ENCODE measurements at places on chromosomes 2 and 18.

GRCh38 chr2:216402751-216403150 is 9.5 kb upstream of the SMARCAL1 start:
- DNase-seq = no peak

GRCh38 chr18:30245766-30246455 is 796.6 kb downstream of the DSC3 start:
- no peak for DNase-seq

GRCh38 chr2:119293900-119294299 is 70.3 kb downstream of the STEAP3 start:
- no peak for DNase-seq

- DNase-seq = no peak
Measured at GRCh38 chr2:12006850-12007249, 260.4 kb downstream of the LPIN1 start.

DNA sequence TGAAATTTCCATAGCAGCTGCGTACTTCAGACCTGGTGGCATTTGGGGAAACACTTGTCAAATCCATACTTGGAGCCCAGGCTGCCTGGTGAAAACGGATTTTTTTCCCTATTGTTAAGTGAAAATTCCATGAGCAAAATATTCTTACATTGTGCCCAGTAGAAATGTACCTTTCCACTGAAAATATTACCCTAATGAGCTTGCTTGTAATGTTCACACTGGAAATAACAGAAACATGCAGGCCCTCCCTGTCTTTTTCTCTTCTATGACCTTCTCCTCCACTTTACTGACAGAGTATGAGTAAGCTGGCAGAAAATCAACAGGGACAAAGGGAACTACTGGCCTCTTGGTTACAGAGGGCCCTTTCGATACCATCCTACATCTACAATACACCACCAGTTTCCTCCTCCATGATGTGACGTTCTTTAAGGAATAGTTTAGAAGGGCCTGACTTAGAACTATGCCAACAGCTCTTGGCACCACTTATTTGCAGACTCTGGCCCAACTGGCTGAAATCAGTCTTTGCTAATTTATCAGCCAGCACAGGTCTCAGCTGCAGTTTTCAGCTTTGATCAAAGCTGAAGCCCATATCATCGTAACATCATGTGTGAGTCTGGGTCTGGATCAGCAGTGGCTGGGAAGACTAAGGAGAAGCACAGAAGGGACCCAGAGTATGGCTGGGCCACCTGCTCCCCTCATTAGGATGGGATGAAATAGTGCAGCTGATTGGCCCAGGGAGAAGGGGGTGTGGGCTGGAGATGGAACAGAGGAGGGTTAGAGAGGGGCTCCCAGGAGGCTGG is 272.2 kb upstream of the ID2 start:
- DNase-seq = no peak

DNA sequence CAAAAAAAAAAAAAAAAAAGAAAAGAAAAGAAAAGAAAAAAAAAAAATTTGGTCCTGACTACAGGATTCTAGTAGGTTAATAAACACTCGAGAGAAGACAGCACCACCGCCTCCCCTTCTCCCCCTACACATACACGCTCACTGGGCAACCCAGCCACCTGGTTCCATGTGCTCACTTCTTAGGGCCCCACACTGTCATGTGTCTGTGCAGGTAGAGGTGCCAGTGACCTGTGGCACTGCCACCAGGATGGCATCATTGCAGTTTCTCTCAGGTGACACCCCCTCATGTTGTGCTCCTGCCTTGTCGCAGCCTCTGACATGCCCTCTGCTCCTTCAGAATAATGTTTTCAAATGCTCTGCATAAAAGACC is 39.7 kb upstream of the LYPD6B start:
- no peak for DNase-seq

GRCh38 chr2:9668687-9669345 is 38.0 kb upstream of the YWHAQ start:
- DNase-seq = no peak

- no peak for DNase-seq
Measured at GRCh38 chr18:55419132-55419946, 168.7 kb downstream of the TCF4 start.

DNA sequence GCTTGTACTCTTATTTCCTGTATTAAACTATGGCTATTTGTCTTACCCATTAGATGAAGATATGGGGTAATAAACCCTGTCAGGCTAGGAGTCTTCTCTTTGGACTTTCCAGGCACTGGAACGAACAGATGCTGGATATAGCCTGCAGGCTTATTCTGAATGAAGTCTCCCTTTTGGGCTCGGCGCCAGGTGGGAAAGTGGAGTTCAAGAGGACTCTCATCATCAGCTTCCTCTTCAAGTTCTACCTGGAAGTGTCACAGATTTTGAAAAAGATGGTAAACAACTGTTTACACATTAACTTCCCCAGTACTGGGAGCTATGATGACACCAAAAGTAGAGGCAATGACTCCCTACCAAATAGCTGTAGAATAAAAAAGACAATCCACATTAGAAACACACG is 27.9 kb downstream of the AOX1 start:
- no peak for DNase-seq

GRCh38 chr18:54261894-54262293 is 7.4 kb upstream of the POLI start:
- peak; percentile 38 for DNase-seq

GRCh38 chr2:197130318-197130717 is 180.3 kb downstream of the ANKRD44 start:
- DNase-seq = no peak

DNA sequence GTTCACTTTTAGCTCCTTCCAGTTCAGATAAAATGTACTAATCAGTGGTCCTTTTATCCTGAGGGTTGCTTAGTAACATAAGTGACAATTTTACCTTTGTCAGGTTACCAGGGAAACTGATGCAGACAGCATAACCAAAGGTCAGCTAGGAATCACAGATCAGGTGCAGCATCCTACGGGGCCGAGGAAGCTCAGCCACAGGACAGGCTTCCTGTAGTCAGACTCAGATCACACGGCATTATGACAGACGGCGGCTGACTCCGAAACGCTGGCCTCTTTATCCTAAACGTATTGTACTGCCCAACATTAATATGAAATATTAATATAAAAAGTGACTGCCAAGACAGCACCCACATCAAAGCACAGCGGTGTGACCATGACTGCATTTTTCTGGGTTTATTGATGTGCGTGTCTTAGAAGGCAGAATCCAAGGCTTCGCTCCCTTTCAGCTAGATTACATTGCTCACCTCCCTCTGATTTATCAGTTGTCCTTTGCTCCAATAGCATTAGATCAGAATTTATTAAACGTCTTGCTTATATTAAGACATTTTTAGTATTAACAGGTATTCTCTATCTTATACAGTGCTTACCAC is 444.5 kb downstream of the CMPK2 start:
- no peak for DNase-seq

- no peak for DNase-seq
Measured at GRCh38 chr2:149160195-149160594, 121.7 kb downstream of the LYPD6B start.

DNA sequence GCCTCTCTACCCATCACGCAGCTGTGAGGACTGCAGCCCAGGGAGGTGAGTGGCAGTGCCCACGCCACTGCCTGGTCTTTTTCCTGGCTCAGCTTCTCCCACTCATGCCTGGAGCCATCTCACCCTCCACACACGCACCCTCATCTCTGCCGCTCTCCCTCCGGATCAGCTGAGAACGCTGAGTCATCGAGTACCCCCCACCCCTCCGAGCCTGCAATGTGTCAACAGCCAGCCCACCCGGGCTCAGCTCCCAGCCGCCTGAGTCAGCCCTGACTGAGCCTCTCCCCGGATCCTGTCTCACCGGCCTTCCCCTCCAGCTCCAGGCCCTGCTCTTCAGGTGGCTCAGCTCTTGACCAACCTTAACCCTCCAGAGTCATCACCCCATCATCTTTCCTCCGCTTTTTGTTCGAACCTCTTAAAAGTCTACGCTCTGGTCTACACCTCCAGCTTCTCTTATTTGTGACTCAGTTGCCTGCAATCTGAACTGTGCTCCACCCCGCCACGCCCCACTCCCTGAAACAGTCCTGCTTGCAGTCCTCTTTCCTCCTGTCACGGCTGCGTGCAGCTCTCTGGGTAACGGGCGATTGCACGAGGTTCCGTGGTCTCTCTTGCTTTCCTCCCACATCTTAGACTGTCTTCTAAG is 94.4 kb upstream of the ASAP2 start:
- no peak for DNase-seq

GRCh38 chr2:62099523-62100175 is 96.3 kb upstream of the B3GNT2 start:
- no peak for DNase-seq

- DNase-seq = no peak
Measured at GRCh38 chr2:143150287-143150686, 21.1 kb downstream of the ARHGAP15 start.
